ENCODE measurements at places on chromosomes 13 and 19.
A peak's percentile ranks its signal among the peaks of the same experiment; 100 is the strongest.

GRCh38 chr13:106533943-106534638 is 1.4 kb downstream of the EFNB2 start:
- peak overlapping the region; percentile 85 for H3K4me3 ChIP-seq
- H3K4me1 ChIP-seq: peaks cover 48% of the 10 kb centered on the region
- peak overlapping the region; percentile 90 for H3K27ac ChIP-seq
- no peak for DNase-seq
- no peaks in the 10 kb centered on the region for H3K27me3 ChIP-seq

- H3K4me1 ChIP-seq: no peaks in the 10 kb centered on the region
- H3K36me3 ChIP-seq: no peaks in the 10 kb centered on the region
- no peaks in the 10 kb centered on the region for H3K27me3 ChIP-seq
- no peak overlapping the region for H3K4me3 ChIP-seq
- no peak overlapping the region for H3K27ac ChIP-seq
- no peak for DNase-seq
Measured at GRCh38 chr13:84569366-84569765, 687.1 kb upstream of the SLITRK1 start.

DNA sequence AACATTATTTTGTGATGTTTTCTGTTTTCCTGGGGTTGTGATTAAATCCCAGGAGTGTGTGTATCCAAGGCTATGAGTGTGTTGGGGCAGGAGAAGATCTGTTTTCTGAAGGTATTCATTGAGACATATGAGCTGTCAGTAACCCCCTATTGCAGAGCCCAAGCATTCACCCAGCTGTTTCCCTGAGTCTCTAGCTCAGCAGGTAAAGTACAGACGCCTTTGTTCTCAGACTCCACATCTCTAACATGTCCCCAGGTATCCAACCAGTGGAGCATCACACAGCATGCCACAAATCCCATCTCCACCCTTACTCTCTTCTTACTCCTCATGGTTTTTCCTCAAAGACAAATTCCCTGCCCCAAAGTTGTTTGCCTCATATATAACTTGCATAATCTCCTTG is 213.6 kb downstream of the PCDH20 start:
- H3K4me1 ChIP-seq: no peaks in the 10 kb centered on the region
- no peaks in the 10 kb centered on the region for H3K36me3 ChIP-seq
- no peak for DNase-seq
- H3K4me3 ChIP-seq: no peak overlapping the region

GRCh38 chr13:100473501-100474044 is 115.0 kb downstream of the GGACT start:
- DNase-seq: no peak
- no peak overlapping the region for H3K4me3 ChIP-seq
- no peaks in the 10 kb centered on the region for H3K4me1 ChIP-seq
- H3K36me3 ChIP-seq: peaks cover 3% of the 10 kb centered on the region
- no peak overlapping the region for H3K27ac ChIP-seq

DNA sequence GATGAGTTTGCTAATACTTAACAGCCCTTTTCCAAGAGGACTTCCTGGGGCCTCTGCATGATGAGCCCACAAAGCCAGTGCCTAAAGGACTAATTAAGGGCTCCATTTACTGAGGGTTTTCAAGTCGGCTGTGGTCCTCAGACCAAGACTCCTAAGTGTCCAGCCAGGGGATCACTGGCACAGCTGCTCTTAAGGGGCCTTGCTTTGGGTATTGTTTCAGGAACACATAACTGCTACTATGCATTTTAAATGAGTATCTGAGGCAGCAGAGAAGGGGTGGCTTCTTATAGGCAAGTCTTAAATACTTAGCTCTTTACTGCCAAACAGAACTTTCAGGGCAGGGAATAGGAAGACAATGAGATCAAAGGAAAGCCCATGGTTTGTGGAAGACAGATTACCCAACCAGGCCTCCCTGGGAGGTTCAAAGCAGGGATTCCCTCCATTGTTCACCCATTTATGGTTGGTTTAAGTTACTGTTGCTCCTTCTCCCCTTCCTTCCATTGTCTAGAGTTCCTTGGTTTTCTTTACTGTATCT is 61.9 kb downstream of the TNFRSF19 start:
- H3K27ac ChIP-seq: no peak overlapping the region
- no peak overlapping the region for H3K4me3 ChIP-seq
- peaks cover 2% of the 10 kb centered on the region for H3K4me1 ChIP-seq
- DNase-seq: no peak

- DNase-seq: no peak
- H3K27ac ChIP-seq: no peak overlapping the region
- no peaks in the 10 kb centered on the region for H3K27me3 ChIP-seq
- H3K4me3 ChIP-seq: no peak overlapping the region
Measured at GRCh38 chr19:3269916-3270671, 45.6 kb downstream of the CELF5 start.

GRCh38 chr19:2726160-2726855 is 5.1 kb upstream of the DIRAS1 start:
- H3K4me3 ChIP-seq: no peak overlapping the region
- peaks cover 68% of the 10 kb centered on the region for H3K27me3 ChIP-seq
- peaks cover 29% of the 10 kb centered on the region for H3K4me1 ChIP-seq

DNA sequence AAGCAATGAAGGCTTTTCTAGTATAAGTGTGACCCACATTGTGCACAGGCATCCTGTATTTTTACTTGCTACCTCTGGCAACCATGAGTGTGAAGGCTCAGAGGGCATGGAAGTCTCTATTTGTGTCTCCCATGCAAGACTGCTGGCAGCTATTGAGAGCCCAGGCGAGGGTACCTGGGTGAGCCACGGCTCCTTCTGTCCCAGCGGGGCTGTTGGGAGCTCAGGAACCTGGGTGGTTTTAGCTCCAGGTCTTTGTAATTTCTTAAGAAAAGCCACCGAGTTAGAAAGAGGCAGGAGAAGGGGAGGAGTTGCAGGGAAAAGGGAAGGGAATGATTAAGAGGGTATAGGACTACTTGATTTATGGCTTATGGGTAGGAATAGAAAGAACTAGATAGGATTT is 190.4 kb upstream of the SOX1 start:
- H3K36me3 ChIP-seq: no peaks in the 10 kb centered on the region
- no peaks in the 10 kb centered on the region for H3K27me3 ChIP-seq
- no peak overlapping the region for H3K27ac ChIP-seq
- no peak overlapping the region for H3K4me3 ChIP-seq
- DNase-seq: peak; percentile 72
- no peaks in the 10 kb centered on the region for H3K4me1 ChIP-seq

DNA sequence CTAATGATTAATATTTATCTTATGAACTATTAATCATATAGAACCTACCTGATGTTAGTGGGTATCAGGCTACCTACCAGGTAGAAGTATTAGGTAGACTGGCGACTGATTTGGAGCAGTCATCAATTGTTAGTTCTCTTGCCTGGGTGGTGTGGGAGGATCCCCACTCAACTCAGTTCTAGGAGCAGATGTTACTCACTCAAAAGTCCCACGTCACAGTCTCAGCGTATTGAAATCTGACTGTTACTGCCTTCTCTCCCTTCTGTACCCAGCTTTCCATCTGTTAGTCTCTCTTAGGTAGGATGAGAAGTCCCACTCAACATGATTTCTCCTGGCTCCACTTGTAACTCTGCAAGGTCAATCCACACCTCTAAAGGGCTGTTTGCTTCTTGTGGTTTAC is 102.7 kb downstream of the OLFM4 start:
- no peaks in the 10 kb centered on the region for H3K36me3 ChIP-seq
- H3K27me3 ChIP-seq: no peaks in the 10 kb centered on the region
- no peak for DNase-seq
- H3K27ac ChIP-seq: no peak overlapping the region
- no peak overlapping the region for H3K4me3 ChIP-seq

DNA sequence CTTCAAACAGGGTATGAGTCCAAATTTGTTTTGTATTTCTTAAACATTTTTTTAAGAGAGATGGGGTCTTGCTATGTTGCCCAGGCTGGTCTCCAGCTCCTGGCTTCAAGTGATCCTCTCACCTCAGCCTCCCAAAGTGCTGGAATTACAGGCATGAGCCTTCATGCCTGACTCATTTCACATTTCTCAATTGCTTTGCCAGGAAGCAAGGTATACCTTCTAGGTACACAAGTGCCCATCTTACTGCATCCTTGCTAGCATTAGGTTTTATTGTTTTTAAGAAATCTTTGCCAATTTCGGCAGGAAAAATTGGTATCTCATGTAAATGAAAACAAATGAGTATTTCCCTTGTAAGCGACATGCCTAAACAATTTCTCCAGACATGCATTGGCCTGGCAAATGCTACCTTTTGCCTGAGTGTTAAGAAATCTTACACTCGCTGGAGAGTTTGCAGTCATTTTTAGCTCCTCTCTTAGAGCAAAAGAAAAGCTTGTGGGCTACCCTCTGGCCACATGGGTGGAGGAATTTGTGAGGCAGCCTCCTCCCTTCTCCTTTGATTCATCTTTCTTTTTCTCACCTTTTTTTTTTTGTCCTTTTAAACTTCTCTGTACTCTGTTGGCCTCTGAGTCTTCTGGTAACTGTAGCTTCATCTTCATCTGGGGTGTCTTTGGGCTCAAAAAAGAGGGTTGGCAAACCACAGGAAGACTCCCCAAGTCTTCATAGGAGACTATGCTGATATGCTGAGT is 33.0 kb downstream of the ACTL9 start:
- no peaks in the 10 kb centered on the region for H3K4me1 ChIP-seq
- H3K4me3 ChIP-seq: no peak overlapping the region
- no peak for DNase-seq
- no peak overlapping the region for H3K27ac ChIP-seq

GRCh38 chr19:19345232-19345631 is 24.6 kb downstream of the MAU2 start:
- H3K4me3 ChIP-seq: no peak overlapping the region
- H3K36me3 ChIP-seq: peaks cover 100% of the 10 kb centered on the region
- H3K27ac ChIP-seq: no peak overlapping the region
- no peaks in the 10 kb centered on the region for H3K27me3 ChIP-seq
- no peak for DNase-seq

GRCh38 chr19:36547001-36547732 is 19.1 kb upstream of the ZNF260 start:
- peaks cover 84% of the 10 kb centered on the region for H3K36me3 ChIP-seq
- H3K4me1 ChIP-seq: no peaks in the 10 kb centered on the region
- no peaks in the 10 kb centered on the region for H3K27me3 ChIP-seq
- H3K4me3 ChIP-seq: no peak overlapping the region
- DNase-seq: no peak
- H3K27ac ChIP-seq: no peak overlapping the region

GRCh38 chr13:103539721-103540381 is 473.6 kb upstream of the SLC10A2 start:
- no peak overlapping the region for H3K4me3 ChIP-seq
- H3K36me3 ChIP-seq: no peaks in the 10 kb centered on the region
- H3K27me3 ChIP-seq: no peaks in the 10 kb centered on the region
- DNase-seq: no peak
- no peaks in the 10 kb centered on the region for H3K4me1 ChIP-seq

GRCh38 chr13:66553391-66553790 is 676.7 kb downstream of the PCDH9 start:
- H3K4me1 ChIP-seq: no peaks in the 10 kb centered on the region
- no peak for DNase-seq
- no peak overlapping the region for H3K4me3 ChIP-seq
- no peak overlapping the region for H3K27ac ChIP-seq
- H3K36me3 ChIP-seq: no peaks in the 10 kb centered on the region

DNA sequence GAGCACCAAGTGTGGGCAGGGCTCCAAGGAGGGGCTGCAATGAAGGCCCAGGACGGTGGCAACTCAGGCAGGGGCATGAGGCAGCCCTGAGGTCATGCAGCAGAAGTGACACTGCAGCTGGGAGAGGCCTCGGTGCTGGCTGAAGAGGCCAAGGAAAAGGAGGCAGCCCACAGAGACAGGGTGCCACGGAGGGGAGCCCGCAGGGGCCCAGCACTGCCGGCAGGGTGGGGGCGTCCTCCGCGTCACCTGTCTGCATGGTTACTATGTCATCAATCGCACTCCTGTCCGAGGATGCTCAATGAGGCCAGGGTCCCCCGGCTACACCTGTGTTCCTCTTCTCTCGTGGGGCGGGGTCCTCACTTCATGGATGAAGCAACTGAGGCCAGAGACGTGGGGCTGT is 123.1 kb downstream of the TUBA3C start:
- H3K4me1 ChIP-seq: no peaks in the 10 kb centered on the region
- H3K36me3 ChIP-seq: no peaks in the 10 kb centered on the region
- H3K4me3 ChIP-seq: no peak overlapping the region
- no peak for DNase-seq
- no peak overlapping the region for H3K27ac ChIP-seq

- no peaks in the 10 kb centered on the region for H3K27me3 ChIP-seq
- DNase-seq: no peak
- no peaks in the 10 kb centered on the region for H3K36me3 ChIP-seq
- no peaks in the 10 kb centered on the region for H3K4me1 ChIP-seq
- H3K27ac ChIP-seq: no peak overlapping the region
- H3K4me3 ChIP-seq: no peak overlapping the region
Measured at GRCh38 chr19:20371911-20372310, 193.7 kb downstream of the ZNF737 start.

DNA sequence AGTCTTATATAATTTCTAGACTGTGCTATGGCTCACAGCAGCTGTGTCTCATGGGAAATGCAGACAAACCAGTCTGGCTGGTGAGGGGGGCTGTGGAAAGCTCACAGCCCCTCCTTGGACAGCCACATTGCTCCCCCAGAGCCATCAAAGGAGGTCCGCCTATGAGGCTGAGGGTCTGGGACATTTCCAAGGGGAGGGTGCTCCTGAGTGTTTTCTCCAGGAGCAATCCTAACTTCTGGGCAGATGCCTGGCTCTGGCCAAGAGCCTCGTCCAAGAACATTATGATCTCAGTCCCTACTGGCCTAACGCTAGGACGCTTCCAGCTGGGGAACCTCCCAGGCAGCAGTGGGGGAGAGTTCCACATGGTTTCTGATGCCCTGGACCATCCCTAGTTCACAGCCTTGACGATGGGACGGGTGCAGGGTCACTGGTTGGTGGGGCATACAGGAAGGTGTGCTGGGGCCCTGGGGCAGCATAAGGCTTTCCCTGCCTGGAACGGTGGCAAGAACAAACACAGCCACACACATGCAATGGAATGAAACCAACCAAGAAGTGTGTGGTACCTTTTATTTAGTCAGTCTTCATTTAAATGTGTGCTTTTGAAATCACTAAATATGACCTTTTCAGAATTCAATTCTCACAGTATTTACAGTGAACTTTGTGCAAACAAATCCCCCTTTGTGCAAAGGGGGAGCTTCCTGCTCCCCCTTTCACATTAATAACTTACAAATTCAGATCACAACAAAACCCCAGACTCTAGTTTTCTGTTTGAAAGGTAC is 60.6 kb downstream of the CDADC1 start:
- no peaks in the 10 kb centered on the region for H3K27me3 ChIP-seq
- DNase-seq: no peak
- H3K36me3 ChIP-seq: peaks cover 13% of the 10 kb centered on the region

DNA sequence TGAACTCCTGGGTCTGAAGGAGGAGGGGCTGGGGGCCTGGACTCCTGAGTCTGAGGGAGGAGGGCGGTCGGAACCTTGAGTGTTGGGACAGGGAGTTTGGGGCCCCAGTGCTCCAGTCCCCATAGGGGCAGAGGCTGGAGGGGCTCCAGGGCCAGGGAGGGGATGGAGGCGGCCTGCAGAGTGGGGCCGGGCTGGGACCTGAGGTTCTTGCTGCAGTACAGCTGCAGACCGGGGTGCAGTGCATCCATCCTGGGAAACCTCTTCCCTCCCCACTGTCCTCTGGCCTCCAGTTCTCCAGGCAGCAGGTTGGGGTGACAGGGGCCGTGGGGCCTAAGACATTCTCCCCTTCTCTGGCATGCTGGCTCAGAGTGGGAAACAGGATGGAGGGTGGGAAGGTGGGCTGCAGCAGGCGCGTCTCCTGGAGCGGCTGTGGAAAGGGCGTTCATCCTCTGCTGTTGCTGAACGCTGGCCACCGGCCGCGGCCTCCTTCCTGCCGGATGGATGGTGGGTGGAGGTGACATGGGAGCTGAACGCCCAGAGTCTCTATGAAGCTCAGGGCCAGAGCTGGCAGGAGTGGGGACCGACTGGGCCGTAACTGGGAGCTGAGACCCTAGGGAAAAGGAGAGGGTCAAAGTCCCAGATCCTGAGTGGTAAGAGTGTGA is 1.6 kb downstream of the BRSK1 start:
- H3K27me3 ChIP-seq: no peaks in the 10 kb centered on the region
- peak overlapping the region; percentile 82 for H3K4me3 ChIP-seq
- H3K4me1 ChIP-seq: peaks cover 37% of the 10 kb centered on the region
- H3K27ac ChIP-seq: peak overlapping the region; percentile 91
